ENCODE measurements at places on chromosomes 4 and X. TPM values are rescaled to one million over a fixed set of nuclear protein-coding genes. Genes with fewer than 3 reads are reported as not detected.

DNA sequence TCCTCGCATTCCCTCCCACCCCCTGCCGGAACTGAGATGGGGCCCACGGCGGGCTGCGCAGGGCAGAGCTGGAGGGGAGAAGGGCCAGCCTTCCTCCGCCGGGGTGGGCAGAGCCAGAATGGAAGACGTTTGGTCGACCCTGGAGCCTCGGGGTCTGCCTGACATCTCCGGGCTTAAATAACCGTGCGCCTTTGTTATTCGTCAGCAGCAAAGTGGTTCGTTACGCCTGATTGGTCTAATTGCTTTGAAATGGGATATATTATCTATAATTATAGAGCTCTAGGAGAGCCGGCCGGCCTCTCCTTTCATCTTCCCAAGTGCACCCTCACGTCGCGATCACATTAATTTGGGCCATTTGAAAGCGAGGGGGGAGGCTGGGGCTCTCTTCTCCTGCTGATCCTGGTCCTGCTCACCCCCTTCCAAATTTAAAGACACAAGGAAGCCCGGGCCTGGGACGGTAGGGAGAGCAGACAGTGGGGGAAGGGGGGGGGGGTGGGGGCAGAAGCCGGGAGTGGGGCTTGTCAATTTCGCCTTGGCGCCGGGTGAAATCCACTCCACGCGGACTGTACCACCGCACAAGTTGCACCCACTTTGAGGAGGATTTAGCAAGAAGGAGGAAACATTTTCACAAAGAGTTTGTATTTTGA is 4.7 kb upstream of the MSX1 start:
- DNase-seq, result no peak

MAP9 gene
- total RNA-seq, result 6.7 TPM

GABRE gene
- total RNA-seq, result 20.8 TPM

- DNase-seq, result peak; percentile 34
Observed at GRCh38 chr4:169351872-169352271, 81.1 kb upstream of the SH3RF1 start.

TCEAL5 gene
- total RNA-seq, result 0.50 TPM

CCKAR gene
- total RNA-seq, result not detected

- peak; percentile 26 for DNase-seq
Observed at GRCh38 chr4:76199664-76200211, 13.9 kb downstream of the SCARB2 start.

DNA sequence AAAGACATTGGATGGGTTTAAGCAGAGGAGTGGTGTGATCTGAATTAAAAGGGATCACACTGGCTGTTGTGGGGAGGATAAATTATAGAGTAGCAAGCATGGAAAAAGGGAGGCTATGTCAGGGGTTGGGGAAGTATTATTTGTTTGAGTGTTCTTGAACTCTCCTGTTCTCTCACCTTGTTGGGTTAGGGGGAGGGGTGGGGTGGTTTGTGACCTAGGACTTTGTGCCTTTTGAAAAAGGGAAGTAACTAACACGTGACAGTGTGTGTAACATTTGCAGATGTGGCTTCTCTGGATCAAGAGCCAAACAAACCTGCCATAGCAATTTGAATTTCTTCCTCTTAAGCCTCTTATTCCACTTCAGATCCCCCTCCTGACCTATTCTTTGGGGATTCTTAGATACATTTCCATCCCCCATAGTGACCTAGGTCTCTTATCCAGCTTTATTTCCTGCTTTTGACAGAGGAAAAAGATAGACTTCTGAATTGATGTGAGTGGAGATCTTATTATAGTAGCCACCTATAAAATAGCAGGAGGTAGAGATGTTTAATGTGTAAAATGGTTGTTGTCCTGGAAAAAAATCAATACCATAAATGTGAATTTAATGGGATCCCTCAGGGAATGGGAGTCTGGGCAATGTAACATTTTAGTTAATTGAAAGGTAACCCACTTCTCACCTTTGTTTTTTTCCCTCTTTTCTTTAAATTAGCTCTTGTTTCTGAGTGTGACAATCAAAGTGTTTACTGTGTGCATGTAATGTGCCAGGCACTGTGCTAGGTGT is 120.4 kb downstream of the CT47B1 start:
- no peak for DNase-seq

C4orf36 gene
- total RNA-seq, result not detected

GAGE1 gene
- not detected for total RNA-seq

DNA sequence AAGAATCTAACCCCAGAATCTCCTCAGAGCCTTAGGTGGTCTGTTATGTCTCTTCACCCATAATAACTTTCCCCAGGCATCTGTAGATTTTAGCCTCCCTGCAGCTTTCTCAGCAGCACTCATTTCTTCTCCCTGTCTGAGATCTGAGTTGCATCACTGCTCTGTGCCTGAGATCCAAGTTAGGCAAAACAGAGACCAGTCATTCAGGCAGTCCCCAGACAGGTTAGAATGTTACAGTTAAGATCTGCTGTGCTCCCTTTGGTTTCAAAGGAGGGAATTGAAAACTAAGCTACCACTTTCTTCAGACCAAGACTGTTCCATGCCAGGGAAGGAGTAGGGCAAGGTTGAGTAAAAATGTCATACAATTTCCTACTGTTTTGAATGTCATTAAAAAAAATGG is 65.3 kb downstream of the TENT5D start:
- DNase-seq, result no peak

- no peak for DNase-seq
Observed at GRCh38 chrX:118523920-118524319, 28.3 kb downstream of the DOCK11 start.

GRCh38 chr4:76087007-76087769 is 12.7 kb downstream of the ART3 start:
- peak; percentile 28 for DNase-seq

DNA sequence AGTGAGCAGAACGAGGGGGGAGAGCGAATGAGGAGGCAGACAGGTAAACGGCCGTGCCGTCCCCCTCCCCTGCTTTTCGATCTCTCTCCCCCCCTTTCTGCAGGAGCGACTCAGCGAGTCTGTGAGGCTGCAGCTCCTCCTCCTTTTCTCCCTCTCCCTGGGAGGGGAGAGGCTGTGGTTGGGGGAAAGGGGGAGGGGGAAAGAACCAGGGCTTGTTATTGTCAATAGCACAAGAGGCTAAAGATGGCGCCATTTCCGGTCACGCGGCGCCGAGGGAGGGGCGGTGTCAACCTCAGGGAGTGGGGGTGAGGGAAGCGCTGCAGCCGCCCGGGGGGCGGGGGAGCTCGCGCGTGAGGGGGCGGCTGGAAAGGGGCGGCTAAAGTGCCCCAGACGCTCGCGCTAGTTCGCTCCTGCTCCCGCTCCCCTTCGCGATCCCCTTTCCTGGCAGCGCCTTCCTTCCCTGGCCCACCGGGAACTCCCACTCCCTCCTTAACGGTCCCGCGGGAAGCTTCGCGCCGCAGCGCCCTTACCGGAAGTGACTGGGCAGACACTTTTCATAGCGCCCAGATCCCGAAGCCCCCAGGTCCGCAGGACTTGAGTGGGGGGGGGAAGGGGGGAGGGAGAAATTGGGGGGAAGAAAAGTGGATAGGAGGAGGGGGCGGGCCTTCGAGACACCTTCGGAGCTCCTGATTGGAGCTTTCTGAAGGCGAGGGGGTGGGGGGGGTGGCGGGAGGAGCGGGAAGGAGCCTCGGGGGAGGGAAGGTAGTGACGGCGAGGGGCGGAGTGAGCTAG is at the start of gene CUL4B:
CUL4B (minus strand) TSS at position 121 of the 792 bp plus-strand sequence. CDS start 324 bp downstream, outside the sequence.
- DNase-seq, result peak; percentile 91

CXXC4 gene
- total RNA-seq, result 4.2 TPM

DNA sequence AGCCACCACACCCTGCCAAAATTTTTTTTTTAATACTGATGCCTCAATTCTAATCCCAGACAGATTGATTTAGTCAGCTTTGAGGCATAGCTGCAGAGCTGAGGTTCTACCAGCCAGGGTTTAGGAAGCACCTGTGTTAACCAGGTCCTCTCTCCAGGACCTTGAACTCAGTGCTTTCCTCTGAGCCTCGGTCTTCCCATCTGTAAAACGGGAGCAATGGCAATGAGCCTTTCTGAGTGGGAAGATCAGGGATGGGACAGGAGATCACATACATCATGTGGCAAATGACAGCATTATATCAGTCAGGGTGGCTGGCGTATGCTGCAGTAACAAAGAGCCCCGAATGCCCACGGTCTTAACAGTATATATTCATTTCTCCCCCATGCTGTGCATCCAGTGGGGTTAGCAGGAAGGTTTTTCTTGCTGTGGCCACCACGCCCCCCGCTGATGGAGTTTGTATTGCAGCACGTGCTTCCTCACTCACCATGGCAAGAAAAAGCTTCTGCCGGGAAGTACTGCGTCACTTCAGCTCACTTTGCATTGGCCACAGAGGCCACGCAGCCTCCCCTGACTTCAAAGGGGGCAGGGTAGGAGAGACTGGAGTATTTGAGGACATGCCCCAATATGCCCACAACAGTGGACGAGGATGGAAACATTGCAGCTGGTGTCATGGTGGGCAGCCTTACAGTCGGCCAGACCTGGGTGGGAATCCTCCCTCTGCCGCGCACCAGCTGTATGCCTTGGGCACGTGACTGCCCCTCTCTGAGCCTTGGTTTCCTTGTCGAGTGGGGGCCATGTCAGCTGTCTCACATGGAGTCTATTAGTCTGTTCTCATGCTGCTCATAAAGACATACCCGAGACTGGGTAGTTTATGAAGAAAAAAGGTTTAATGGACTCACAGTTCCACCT is 24.1 kb upstream of the MRFAP1 start:
- DNase-seq, result no peak

DNA sequence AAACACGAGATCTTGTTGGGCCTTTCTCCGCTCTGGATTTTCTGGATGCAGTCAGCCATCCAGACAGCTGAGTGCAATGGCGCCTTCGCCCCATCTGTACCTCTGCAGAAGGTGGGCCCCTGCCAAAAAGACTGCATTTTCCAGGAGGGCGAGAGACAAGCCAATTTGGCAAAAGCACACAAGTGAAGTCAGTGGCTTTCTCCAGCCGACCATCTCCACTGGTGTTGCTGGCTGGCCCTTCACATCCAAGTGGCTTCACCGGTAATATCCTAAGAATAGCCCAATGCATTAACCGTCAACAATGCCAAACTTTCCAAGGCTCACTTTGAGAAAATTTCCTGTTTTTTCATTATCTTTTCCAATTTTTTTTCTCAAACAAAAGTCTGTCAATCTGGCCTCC is 96.2 kb upstream of the MXRA5 start:
- no peak for DNase-seq

GJB1 gene
- total RNA-seq, result not detected

- DNase-seq, result no peak
Observed at GRCh38 chrX:36019125-36019524, 99.6 kb downstream of the CFAP47 start.

DNA sequence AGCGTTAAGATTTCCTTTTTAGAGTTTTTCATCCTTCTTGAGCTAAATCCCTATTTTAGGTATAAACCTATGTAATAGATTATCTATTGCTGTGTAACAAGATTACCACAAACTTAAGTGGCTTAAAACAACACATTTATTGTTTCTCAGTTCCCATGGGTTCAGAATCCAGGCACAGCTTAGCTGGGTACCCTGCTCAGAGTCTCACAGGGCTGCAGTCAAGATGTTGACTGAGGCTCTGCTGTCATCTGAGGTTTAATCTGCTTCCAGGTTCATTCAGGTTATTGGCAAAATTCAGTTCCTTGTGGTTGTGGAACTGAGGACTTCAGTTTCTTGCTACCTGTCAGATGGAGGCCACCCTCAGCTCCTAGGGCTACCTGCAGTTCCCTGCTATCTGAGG is 60.9 kb downstream of the GK start:
- no peak for DNase-seq

ETDA gene
- not detected for total RNA-seq
